GM23338 (cell line): ENCODE measurements at places on chromosomes 11 and 22. TPM values are rescaled to one million over a fixed set of nuclear protein-coding genes. Genes with fewer than 3 reads are reported as not detected.

GRCh38 chr22:20423906-20424551 lies 13.6 kb downstream of the SCARF2 start:
- DNase-seq, result no peak

Gene TSPAN18
- total RNA-seq, result 10.6 and 12.0 TPM in 2 replicates

DNA sequence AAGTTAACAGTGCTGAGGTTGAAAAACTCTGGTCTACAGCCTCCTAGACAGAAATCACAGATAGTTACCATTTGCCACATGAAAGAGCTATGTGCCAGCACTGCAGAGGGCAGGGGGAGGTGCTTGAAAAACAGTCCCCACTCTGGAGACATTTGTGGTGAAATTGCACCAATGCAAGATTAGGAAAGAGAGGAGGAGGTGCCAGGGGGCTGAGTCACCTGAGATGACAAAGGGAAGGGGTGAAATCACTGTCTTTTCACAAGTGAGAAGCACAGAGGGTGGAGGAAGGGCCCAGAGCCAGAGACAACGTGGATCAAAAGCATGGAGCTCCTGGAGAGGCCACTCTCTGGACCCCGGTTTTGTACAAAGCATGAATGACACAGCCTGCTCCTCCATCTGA lies 196.3 kb downstream of the BUD13 start:
- no peak for DNase-seq

GRCh38 chr11:120344302-120345004 lies 8.2 kb downstream of the ARHGEF12 start:
- no peak for DNase-seq

DNA sequence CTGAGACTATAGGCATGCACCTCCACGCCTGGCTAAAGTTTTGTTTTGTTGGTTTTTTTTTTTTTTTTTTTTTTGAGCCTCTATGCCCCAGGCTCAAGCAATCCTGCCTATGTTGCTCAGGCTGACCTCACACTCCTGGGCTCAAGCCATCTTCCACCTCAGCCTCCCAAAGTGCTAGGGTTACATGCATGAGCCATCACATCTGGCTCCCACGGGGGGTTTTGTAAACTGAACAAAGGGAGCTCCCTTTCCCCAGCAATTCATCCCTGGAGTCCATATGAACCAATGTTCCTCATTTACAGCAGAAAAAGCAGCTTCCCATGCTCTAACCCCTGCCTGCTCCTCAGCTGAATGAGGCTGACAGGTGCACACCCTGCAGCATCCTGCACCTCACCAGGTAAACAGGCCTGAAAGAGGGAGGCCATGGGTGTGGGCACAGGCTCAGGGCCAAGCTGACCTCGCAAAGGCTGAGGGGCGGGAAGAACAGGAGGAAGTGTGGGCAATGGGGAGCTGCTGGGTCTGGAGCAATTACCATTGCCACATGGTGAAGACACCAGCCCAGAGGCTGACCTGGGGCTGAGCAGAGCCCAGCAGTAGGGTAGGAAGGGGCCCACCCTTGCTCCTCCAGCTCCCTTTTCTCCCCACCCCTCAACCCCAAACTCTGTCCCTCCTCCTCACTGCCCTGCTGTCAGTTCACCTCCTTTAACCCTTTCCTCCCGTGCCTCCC lies 58.2 kb downstream of the RBX1 start:
- no peak for DNase-seq

GRCh38 chr11:35083181-35083430 lies 55.9 kb upstream of the CD44 start:
- no peak for DNase-seq

GRCh38 chr11:126145954-126146353 lies 65.5 kb downstream of the RPUSD4 start:
- DNase-seq, result no peak

- DNase-seq, result peak; percentile 81
Observed at GRCh38 chr11:33970984-33971466, 79.1 kb upstream of the LMO2 start.

DNA sequence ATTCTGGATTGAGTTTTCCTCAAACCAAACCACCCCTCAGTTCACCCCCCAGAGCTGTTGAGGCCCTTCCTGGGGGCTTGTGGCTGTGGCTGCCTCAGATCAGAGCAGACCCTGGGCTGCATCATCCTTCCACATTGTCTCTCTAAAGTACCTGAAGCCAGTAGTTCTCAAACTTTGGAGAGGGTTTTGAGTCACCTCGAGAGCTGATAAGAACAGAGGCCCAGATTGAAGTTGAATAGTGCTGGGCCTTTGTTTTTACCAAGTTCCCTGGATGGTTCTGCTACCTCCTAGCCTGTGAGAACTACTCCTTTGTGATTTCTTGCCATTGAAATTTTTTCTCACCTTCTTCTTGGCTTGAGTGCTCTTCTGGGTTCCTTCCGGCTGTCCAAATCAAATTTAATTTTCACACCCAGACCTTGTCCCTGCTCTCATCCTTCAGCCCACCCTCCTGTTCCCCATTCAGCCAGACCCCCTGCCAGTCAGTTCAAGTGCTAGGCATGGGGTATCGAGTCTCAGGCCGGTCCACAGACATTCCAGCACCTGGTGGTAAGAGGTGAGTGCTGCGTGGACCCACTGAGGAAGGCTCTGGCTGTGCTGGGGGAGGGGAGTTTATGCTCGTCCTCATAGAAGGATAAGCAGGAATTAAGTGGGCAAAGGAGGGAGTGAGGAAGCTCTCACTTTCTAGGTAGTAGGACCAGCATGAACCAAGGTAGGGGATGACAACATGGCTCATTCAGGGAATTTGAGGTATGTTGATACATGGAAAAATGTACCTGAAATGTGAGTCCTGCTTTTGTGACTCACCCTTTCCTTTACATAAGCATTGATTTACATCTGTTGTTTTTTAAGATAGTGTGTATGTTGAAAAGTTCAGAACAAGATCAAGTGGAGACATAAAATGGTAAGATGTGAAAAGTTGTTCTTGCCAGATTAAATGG lies 116.5 kb downstream of the PTPRJ start:
- peak; percentile 61 for DNase-seq

DNA sequence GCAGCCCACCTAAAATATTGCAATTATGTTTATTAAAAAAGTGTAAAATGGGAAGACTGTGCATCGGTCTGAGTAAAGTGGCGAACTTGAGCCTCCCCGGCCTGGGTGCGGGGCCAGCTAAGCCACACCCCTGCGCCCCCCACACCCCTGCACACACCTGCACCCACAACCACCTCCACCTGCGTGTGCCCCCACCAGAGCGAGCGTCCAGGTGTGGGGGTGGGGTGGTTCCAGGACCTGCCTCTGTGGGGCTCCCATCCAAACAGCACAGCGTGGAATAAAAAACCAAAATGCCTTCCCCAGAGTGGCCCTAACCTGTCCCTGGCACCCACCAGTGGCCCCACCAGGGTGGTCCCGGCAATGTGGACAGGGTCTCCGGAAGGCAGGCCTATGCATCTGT lies 30.1 kb upstream of the CARS1 start:
- no peak for DNase-seq

- no peak for DNase-seq
Observed at GRCh38 chr11:97963528-97964331, 1057.0 kb upstream of the CNTN5 start.

GRCh38 chr11:58999291-58999680 lies 60.0 kb downstream of the GLYATL1 start:
- no peak for DNase-seq

DNA sequence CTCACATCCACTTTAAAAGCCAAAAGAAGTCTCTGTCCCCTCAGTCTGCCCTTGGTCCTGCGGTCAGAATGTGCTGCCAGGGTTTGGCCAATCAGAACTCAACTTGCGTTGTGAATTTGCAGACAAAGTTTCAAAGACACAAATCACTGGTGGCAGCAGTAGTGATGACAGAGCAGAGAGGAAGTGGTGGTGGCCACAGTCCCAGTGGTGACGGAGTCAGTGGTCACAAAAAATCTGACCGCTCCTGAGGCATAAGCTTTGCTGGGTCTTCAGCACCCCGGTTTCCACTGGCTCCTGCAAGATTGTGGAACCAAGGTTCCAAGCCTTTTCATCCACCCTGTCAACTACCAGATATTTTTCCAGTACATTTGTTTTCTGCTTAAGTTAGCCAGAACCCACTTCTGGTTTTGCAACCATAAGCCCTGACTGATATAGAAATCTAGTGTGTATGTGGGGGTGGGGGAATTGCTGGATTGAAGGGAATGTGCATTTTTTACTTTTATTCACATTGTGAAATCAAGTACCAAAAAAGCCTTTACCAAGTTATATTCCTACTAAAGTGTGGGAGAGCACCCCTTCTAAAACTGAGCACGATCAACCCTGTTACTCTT lies 112.3 kb downstream of the TMPRSS5 start:
- DNase-seq, result no peak
